Posterior cingulate gyrus (tissue), 11 donors: ENCODE measurements at places on chromosomes 3 and 15.

DNA sequence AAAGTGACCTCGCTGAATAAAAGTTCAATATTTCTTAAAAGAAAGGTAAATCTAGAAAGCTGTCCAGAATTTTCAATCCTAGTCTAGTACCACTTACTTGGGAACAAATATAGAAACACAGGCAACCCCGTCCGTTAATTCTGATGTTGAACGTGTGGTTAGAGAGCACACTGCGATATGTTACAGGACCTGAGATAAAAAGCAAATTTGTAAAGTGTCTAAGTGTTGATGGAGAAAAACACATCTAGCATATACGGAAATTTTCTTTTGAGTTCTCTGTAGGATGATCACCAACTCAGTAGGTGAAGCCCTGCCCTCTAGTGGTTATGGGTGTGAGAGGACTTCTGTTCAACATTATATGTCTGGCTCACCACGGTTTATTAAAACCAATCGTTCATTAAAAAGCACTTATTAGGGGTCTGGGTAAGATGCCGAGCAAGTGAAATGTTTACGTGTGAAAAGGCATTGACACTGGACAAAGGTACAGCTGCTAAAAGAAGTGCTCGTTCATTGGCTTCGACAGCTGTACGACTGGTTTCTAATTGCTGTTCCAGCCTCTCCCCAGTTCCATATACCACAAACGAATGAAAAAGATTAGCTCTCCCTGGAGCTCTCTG is 1.0 kb upstream of the ATP2C1 start:
- DNase-seq, result no peak

DNA sequence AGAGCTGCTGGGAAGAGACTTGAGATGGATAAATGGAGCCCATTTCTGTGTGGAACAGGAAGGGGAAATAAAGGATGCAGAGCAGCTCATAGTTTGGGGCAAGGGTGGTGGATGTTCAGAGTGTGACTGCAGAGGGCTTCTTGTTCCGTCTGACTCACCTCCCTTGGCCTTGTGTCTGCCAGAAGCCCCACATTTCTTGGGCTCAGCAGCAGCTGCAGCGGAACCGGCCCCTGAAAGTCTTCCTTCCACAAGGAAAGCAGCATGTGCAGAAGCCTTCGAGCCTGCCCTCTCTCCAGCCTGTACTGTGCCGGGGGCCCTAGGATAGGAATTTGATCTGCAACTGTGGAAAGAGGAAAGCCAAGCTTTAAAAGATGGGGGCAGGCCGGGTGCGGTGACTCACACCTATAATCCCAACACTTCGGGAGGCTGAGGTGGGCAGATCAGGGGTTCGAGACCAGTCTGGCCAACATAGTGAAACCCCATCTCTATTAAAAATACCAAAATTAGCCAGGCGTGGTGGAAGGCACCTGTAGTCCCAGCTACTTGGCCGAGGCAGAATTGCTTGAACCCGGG is 11.5 kb downstream of the CDAN1 start:
- no peak for DNase-seq

- peak; percentile 56 for DNase-seq
Observed at GRCh38 chr3:195906865-195907683, 1.3 kb downstream of the TNK2 start.

DNA sequence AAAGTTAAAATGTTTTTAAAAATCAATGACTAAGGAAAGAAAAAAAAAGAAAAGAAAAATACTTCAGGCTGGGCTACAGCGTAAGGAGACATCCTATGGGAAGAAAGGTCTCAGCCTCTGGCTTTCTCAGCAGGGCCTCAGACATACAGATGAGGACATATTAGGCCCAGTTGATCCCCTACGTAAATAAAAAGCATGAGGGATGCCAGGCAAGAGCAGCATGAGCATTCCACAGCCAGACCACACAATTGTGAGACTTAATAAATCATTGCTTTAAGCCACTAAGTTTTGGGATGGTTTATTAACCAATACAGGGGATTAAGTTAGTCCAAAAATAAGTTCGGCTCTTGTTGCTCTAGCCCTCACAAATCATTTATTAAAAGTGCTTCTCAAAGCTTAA is 394.1 kb upstream of the NECTIN3 start:
- no peak for DNase-seq

DNA sequence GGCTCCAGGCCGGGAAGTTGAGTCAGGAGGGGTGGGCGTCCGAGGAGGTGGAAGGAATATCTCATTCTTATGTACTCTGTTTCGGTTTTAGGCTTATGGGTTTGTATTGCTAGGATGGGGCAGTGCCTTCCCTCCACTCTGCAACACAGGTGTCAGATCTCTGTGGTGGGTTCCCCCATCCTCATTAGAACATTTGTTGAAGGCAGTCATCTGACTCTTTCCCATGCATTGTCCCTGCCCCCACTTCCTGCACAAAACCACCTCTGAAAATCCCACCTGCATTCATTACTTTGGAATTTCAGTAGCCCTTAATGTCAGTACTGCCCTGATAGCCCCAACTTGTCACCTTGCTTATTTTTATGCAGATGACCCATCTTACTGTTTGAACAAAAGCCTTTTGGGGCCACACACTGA is 29.5 kb downstream of the GYG1 start:
- DNase-seq, result no peak

- no peak for DNase-seq
Observed at GRCh38 chr15:101521591-101521990, 32.1 kb upstream of the PCSK6 start.

- no peak for DNase-seq
Observed at GRCh38 chr3:70988111-70988510, 595.4 kb downstream of the FOXP1 start.

DNA sequence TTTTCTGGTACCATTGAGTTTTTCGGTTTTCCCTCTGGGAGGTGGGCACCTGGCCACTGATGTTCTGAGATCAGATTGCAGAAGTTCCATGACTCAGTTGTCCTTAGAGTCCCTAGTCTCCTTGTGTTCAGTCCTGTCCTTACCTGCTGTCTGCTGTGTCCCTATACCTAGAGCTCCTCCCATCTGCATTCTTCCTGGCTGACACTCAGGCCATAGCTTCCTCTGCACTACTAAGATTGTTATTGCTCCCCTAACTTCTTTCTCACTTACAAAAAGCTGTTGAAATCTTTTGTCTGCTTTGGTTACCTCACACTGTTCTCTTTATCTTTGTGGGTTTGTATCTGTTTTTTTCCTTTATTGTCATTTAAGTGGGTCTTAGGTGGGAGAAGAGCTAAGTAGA is 13.2 kb downstream of the USP3 start:
- no peak for DNase-seq

- no peak for DNase-seq
Observed at GRCh38 chr15:33442449-33442848, 131.7 kb downstream of the RYR3 start.

GRCh38 chr15:92366381-92366780 is 27.3 kb upstream of the ST8SIA2 start:
- no peak for DNase-seq

- DNase-seq, result no peak
Observed at GRCh38 chr3:17032407-17033034, 147.8 kb downstream of the PLCL2 start.

- DNase-seq, result no peak
Observed at GRCh38 chr3:191047930-191048329, 151.1 kb upstream of the OSTN start.

- DNase-seq, result no peak
Observed at GRCh38 chr3:63932509-63933212, 20.5 kb upstream of the SCAANT1 start.

DNA sequence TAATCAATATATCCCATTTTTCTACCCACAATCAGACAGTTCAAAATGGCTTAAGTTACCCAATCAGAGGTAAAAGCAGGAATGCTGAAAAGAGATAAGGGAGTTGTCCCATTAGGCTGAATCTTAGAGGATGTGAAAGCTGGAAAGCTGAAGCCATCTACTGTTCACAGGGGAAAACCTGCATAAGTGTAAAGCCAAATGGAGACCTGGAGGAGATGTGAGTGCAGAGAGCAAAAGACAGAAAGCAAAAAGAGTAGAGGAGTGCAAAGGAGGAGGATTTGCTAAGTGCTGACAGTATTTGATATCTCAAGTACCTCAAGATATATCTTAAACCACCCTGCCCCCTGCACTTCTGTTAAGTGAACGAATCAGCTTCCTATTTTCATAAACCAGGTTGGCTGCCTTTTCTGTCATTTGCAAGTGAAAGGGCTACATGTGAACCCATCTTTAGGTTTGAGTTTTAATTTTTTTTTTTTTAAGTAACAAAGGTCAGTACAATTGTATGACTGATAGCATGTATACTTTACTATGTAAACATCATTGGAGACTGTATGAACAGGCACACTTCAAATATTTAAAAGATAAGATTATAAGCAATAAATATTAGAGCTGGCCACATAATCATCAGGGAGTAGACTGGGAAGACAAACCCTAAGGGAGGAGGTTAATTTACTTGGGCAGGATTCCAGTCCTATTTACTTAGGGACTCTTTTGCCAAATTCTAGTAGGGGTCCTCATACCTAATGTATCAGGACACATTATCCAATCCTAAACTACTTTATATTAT is 22.8 kb upstream of the P2RY1 start:
- no peak for DNase-seq

GRCh38 chr3:50971487-50971924 is 296.8 kb downstream of the DOCK3 start:
- no peak for DNase-seq

GRCh38 chr3:29585368-29585767 is 304.5 kb downstream of the RBMS3 start:
- DNase-seq, result no peak

- DNase-seq, result peak; percentile 12
Observed at GRCh38 chr15:25242957-25243799, 195.6 kb downstream of the UBE3A start.

DNA sequence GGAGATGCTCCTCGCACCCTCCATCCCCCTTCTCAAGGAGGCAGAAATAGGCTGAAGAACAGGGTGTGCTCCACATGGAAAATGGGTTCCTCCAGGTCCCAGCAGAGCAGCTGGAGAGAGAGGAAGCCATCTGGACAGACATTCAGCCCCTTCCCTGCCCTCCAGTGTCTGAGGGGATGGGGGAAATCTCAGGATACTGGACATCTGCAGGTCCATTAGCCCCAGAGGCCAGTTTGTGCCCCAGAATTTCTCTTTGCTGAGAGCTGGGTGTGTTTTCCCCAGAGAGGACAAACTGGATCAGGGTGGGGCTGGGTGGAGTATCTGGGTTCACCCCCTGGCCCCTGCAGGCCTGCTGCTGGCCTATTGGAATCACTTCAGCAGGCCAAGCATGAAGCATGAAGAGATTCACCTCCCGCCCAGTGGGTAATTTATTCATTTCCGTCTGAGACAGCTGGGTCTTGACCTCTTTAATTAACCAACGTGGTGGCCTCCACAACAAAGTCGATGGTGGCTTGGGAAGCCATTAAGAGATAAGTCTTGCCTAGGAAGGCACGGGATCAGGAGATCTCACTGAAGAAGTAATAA is 4.6 kb downstream of the FAM3D start:
- DNase-seq, result no peak

DNA sequence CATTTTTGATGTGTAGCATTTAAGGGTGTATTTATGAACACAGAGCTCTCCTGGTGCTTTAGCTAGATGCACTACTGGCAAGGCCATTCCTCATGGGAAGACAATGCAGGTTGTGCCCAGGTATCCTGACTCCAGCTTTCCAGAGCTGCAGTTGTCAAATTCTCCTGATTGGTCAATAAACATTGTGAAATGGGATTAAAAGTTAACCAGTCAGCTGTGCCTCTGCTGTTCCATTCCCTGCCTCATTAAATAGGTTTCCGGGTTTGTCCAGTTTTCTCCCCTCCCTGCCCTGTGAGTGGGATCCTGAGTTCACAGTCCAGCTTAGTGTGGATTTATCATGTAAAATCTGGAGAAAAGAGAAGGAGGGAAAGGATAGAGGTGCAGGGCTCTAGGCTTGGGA is 207.3 kb downstream of the SQOR start:
- no peak for DNase-seq

- DNase-seq, result no peak
Observed at GRCh38 chr3:111781561-111782446, 77.3 kb upstream of the PHLDB2 start.

DNA sequence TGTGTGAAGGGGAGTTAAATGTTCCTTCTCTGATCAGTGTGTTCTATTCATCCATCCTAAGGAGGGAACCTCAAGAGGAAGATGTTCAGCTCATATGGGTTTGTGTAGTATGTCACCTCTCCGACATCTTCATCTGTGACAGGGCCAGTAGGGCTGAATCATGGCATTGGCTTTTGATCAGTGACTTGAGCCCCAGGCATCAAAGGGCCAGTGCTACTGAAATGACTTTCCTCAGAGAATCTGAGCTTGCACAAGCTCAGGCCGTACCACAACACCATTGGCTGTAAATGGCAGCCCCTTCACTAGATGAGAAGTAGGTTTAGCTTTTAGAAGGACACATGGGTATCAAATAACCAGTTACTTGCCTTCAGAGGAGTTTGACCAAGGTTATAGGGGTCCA is 183.2 kb upstream of the NR2E3 start:
- DNase-seq, result no peak

DNA sequence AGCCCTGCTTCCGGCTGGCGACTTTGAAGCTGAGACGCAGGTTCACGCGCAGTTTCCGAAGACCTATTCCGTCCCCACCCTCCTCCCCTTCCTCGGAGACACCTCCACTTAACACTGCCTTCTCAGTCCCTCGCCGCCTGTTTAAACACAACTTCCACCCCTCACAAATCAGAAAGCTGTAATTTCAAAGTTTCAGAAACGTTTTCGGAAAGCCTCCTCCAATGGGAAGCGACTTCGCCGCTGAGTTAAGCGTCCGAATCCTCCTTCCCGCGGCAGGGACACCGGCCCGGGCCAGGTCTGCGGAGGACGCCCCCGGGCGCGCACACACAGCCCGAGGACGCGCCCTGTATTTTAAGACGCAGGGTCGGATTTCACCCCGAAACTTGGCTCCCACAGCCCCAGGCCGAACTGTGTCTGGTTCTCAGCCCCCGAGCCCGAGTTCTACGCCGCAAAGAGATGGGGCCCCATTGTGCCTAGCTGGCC is 559 bp upstream of the LRRN1 start:
- DNase-seq, result peak; percentile 87

DNA sequence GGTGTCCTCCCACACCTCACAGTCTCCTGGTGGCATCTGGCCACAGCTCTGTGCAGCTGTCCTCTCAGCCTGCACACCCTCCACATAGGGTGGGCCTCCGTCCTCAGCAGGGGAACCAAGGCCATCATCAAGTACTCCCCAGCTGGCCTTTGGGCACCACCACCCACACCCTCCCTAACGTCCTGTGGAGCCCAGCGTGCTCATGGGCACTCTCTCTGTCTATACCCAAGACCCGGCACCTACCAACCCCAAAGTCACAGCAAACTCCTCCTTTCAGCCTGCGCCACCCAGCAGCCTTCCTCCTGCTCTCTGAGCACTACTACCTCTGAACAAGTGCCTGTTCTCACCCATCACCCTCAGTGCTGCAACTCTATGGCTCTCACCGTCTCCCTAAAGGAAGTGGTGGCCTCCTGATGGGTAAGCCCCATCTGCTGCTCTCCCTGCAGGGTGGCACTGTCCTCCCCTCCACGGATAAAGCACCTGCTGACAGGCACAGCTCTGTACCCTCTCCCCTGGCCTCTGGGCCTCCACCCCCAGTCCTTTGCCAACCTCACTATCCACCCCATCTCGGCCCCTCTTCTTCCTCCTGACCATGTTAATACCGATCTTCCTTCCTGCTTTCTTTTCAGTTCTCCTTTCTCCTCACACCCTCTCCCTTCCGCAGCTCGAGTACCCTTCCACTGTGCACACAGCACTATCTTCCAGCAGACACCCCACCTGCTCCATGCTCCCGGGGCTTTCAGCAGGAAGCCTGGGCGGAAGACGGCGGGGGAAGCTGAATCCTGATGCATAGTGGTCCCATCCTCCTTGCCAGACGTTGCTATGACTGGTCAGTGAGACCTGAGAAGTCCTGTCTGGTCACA is 31.5 kb downstream of the SLC41A3 start:
- DNase-seq, result no peak
